Mammary microvascular endothelial cell (primary cell): ENCODE measurements at places on chromosomes 12 and 14. TPM values are rescaled to one million over a fixed set of nuclear protein-coding genes. Genes with fewer than 3 reads are reported as not detected.

KRT77 gene
- not detected in 2 replicates for total RNA-seq

FAM90A1 gene
- 0.10 TPM in 1 of 2 replicates, not detected in the other for total RNA-seq

MMP19 gene
- total RNA-seq: 2.3 and 3.5 TPM in 2 replicates

RNASE7 gene
- total RNA-seq: not detected in 2 replicates

RPL36AL gene
- 206 and 300 TPM in 2 replicates for total RNA-seq

KRT80 gene
- total RNA-seq: 1.1 and 1.5 TPM in 2 replicates

HRK gene
- not detected in 2 replicates for total RNA-seq

ENDOU gene
- not detected in 2 replicates for total RNA-seq

FUT8 gene
- total RNA-seq: 15.6 and 17.6 TPM in 2 replicates

KRT6A gene
- total RNA-seq: not detected in 2 replicates

WNT1 gene
- total RNA-seq: not detected in 2 replicates

COX14 gene
- total RNA-seq: 48.9 and 57.1 TPM in 2 replicates

LRRC10 gene
- not detected in 2 replicates for total RNA-seq

SOAT2 gene
- total RNA-seq: not detected in 2 replicates

IKZF4 gene
- total RNA-seq: 0.49 and 0.60 TPM in 2 replicates

SPIC gene
- total RNA-seq: not detected in 2 replicates

TMEM229B gene
- total RNA-seq: 6.9 and 8.1 TPM in 2 replicates

MYF6 gene
- not detected in 2 replicates for total RNA-seq

SRRM4 gene
- total RNA-seq: not detected in 2 replicates

TMTC2 gene
- total RNA-seq: 6.2 and 6.9 TPM in 2 replicates

NRL gene
- total RNA-seq: 0.74 and 1.3 TPM in 2 replicates

PROX2 gene
- total RNA-seq: not detected in 2 replicates

POTEM gene
- not detected in 2 replicates for total RNA-seq

JPH4 gene
- not detected in 2 replicates for total RNA-seq

OR6C2 gene
- not detected in 2 replicates for total RNA-seq

ATXN7L3B gene
- 12.2 and 15.2 TPM in 2 replicates for total RNA-seq

PTPN6 gene
- 1.2 and 5.3 TPM in 2 replicates for total RNA-seq

NGB gene
- not detected in 2 replicates for total RNA-seq

CAPS2 gene
- 0.15 and 0.27 TPM in 2 replicates for total RNA-seq

EFS gene
- not detected in 2 replicates for total RNA-seq

IL23A gene
- 0.13 TPM in 1 of 2 replicates, not detected in the other for total RNA-seq

FMNL3 gene
- total RNA-seq: 42.7 and 49.6 TPM in 2 replicates

LRRK2 gene
- total RNA-seq: 0.33 and 0.94 TPM in 2 replicates

CLEC12A gene
- total RNA-seq: not detected in 2 replicates

UNC119B gene
- 14.7 and 20.8 TPM in 2 replicates for total RNA-seq

SLCO1A2 gene
- total RNA-seq: not detected in 2 replicates

COX8C gene
- total RNA-seq: not detected in 2 replicates

DHRS2 gene
- total RNA-seq: 0.13 and 0.20 TPM in 2 replicates

FGF6 gene
- not detected in 2 replicates for total RNA-seq

RFLNA gene
- not detected in 2 replicates for total RNA-seq

DDX55 gene
- total RNA-seq: 14.5 and 27.7 TPM in 2 replicates

L3HYPDH gene
- total RNA-seq: 24.2 and 29.9 TPM in 2 replicates
